ENCODE measurements at places on chromosomes 3 and 15.

- peaks cover 7% of the 10 kb centered on the region for H3K4me1 ChIP-seq
- no peaks in the 10 kb centered on the region for H3K36me3 ChIP-seq
- no peaks in the 10 kb centered on the region for H3K27me3 ChIP-seq
- DNase-seq = no peak
- H3K4me3 ChIP-seq = no peak overlapping the region
These were observed 177.0 kb downstream of the RAP2B start for GRCh38 chr3:153339065-153339464.

DNA sequence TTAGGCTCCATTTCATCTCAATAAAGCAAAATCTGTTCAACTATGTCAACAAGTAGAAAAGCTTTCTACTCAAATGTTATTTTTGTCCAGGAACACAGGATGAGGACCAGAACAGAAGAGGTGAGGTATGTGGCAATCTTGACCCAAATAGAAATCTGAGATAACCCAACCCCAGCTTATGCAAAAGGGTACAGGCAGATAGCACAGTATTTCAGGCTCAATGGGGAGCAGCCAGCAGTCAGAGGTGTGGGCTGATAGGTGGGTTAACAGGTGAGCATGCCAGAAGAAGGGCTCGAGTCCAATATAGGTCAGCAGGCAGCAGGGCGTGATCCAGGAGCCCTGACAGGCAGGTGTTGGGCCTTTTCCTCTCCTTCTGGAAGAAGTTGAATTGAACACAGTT, 281.2 kb upstream of the NR2F2 start:
- no peak overlapping the region for H3K4me3 ChIP-seq
- DNase-seq = no peak
- H3K27ac ChIP-seq = peak overlapping the region; percentile 78
- peaks cover 62% of the 10 kb centered on the region for H3K4me1 ChIP-seq

DNA sequence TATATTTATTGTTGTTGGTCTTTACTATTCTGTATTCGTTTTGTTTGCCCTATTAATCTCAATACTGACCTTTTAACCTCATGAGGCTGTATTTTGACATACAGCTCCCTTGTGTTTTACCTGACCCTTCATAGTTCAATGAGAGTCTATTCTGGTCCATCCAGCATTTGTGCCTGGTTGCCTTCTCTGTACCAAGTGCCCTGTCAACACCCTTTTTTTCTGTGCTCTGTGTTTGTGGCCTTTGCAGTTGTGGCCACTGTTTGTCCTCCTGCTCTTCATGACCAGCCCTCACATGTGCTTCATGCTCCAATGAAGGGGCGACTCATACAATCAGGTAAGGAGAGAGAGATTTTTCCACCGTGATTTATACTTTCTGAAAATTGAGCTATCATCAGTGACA, 368.2 kb downstream of the IL20RB start:
- H3K4me3 ChIP-seq = no peak overlapping the region
- H3K36me3 ChIP-seq = no peaks in the 10 kb centered on the region
- no peak for DNase-seq
- H3K27ac ChIP-seq = no peak overlapping the region

DNA sequence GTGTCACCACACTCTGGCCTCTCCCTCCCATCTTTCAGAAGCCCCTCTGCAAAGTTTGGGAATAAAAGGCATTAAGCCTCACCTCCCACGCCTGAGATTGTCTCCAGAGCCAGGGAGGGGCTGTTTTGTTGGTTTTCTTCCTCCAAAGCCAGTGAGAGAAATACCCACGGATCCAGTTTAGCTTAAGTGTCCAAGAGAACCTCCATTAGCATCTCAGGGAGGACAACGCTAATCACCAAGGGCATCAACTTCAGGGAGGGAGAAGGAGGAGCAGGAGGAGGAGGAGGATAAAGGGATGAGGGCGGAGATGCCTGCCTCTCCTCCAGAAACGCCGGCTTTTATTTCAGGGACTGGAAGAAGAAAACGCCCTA, 101.6 kb downstream of the SRGAP3 start:
- H3K36me3 ChIP-seq = peaks cover 37% of the 10 kb centered on the region
- H3K4me3 ChIP-seq = no peak overlapping the region
- H3K27me3 ChIP-seq = no peaks in the 10 kb centered on the region
- H3K4me1 ChIP-seq = peaks cover 33% of the 10 kb centered on the region
- DNase-seq = no peak

GRCh38 chr15:36877796-36878683, 222.3 kb downstream of the MEIS2 start:
- peak overlapping the region; percentile 98 for H3K27ac ChIP-seq
- DNase-seq = no peak
- peak overlapping the region; percentile 39 for H3K4me3 ChIP-seq
- H3K27me3 ChIP-seq = no peaks in the 10 kb centered on the region
- peaks cover 5% of the 10 kb centered on the region for H3K36me3 ChIP-seq

- H3K4me3 ChIP-seq = no peak overlapping the region
- H3K27ac ChIP-seq = peak overlapping the region; percentile 41
- H3K36me3 ChIP-seq = no peaks in the 10 kb centered on the region
- peaks cover 47% of the 10 kb centered on the region for H3K4me1 ChIP-seq
- DNase-seq = no peak
- peaks cover 1% of the 10 kb centered on the region for H3K27me3 ChIP-seq
These were observed 75.6 kb downstream of the LINGO1 start for GRCh38 chr15:77557144-77557543.

DNA sequence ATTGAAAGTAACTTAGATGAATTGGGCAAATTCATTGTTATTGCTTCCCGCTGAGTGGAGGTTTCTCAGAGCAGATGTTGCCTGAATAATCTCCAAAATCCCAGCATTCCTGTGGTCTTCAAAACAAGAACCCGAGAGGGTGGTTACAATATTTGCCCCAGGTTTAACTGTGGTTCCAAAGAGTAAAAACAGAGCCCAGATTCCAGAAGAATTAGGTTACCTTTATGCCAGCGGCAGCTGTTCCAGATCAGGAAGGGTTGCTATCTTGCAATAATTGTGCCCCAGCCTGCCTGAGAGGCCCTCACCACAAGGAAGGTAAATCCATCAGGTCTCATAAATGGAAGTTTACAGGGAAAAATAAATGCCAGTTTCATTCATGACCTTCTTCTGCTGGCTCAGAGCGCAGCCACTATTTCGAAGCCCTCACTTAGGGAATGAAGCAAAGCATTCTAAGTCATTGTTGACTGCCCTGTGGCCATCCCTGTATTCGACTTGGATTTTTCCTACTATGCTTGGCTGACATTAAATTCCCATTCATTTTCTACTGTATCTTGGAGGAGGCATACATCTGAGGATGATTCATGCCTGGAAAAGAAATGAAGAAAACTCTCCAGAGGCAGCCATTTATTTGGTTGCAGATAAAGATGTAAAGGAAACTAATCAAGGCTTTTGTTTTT, 54.6 kb downstream of the SSUH2 start:
- H3K36me3 ChIP-seq = no peaks in the 10 kb centered on the region
- no peak overlapping the region for H3K4me3 ChIP-seq

DNA sequence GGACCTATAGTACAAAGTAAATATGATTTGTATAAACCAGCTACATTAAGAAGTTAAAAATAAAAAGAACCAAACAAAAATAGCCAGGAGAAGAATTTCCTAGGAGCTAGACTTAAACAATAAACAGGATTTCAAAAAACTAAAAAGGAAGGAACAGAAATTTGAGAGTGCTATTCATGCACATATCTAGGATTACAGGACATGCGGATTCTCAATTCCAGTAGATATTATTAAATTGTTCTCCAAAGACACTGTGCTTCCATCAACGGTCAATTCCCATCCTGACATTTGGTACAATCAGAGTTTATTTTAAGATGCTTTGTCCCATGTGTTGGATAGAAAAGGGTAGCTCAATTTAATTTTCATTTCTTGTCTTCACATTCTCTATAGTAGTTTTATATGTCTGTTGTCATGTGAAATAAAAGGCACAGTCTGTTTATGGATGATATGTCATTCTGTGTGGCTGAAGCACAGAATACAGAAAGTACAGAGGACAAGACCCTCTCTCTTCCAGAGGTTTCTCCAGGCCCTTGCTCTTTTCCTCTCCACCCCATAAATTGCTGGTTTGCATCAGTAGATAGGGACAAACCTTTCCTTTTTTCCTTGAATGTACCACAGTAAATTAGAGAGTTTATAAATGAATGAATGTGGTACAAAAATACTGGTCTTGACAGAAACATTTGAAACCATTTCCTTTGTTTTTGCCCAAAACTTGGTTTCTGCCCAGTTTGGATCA, 3.5 kb downstream of the PLOD2 start:
- peak overlapping the region; percentile 82 for H3K27ac ChIP-seq
- no peaks in the 10 kb centered on the region for H3K27me3 ChIP-seq
- DNase-seq = no peak
- H3K4me1 ChIP-seq = peaks cover 60% of the 10 kb centered on the region

DNA sequence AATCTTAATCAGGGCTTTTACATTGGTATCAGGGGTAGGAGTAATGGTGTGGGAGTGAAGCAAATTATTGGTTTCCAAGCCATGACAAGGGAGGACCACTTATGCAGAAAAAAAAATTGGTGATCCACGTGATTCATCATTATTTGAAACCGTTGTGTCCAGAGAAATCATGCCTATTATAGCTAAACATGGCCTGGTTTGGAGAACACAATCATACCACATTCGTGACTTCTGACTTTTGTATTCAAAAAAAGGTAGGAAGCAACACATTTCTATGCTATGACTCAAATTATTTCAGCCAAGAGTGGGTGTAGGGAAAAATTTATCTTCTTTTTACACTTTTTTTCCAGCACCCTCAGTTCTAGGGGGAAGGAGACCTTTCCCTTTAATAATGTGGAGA, 924.3 kb upstream of the GBE1 start:
- no peak overlapping the region for H3K27ac ChIP-seq
- no peak overlapping the region for H3K4me3 ChIP-seq
- no peaks in the 10 kb centered on the region for H3K27me3 ChIP-seq
- no peak for DNase-seq

- H3K36me3 ChIP-seq = no peaks in the 10 kb centered on the region
- peak overlapping the region; percentile 64 for H3K27ac ChIP-seq
- H3K27me3 ChIP-seq = no peaks in the 10 kb centered on the region
These were observed 184.3 kb downstream of the P3H2 start for GRCh38 chr3:189936201-189936945.

GRCh38 chr15:88657326-88658069, 18.7 kb downstream of the ISG20 start:
- H3K4me3 ChIP-seq = no peak overlapping the region
- DNase-seq = peak; percentile 42
- peaks cover 38% of the 10 kb centered on the region for H3K27me3 ChIP-seq

GRCh38 chr15:73934281-73934680, 8.0 kb downstream of the LOXL1 start:
- H3K4me1 ChIP-seq = peaks cover 34% of the 10 kb centered on the region
- no peaks in the 10 kb centered on the region for H3K36me3 ChIP-seq
- no peaks in the 10 kb centered on the region for H3K27me3 ChIP-seq
- no peak overlapping the region for H3K27ac ChIP-seq
- no peak overlapping the region for H3K4me3 ChIP-seq

- no peak overlapping the region for H3K27ac ChIP-seq
- H3K4me1 ChIP-seq = no peaks in the 10 kb centered on the region
- no peak overlapping the region for H3K4me3 ChIP-seq
- DNase-seq = no peak
- peaks cover 45% of the 10 kb centered on the region for H3K36me3 ChIP-seq
These were observed 45.2 kb downstream of the RGMA start for GRCh38 chr15:93043621-93044300.

GRCh38 chr15:42240823-42241222, 32.2 kb upstream of the GANC start:
- H3K4me3 ChIP-seq = no peak overlapping the region
- DNase-seq = no peak
- no peaks in the 10 kb centered on the region for H3K27me3 ChIP-seq
- H3K36me3 ChIP-seq = peaks cover 36% of the 10 kb centered on the region

DNA sequence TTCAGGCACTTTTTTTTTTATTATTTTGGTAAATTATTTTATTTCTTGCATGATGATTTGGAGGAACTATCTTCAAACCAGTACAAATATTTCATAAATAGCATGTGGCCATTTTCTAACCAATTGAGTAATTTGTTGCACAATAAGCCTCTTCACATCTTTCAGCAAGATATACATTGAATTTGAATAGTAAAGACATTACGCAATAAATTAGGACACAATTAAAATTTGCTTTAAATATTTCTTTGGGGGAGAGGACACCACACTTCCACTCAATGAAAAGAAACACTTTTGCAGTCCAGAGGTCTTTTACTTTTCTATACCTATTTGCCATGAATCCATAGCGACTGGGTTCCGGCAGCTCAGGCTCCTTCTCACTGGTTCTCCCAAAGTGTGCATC, 762.6 kb upstream of the GOLIM4 start:
- H3K27ac ChIP-seq = no peak overlapping the region
- no peaks in the 10 kb centered on the region for H3K4me1 ChIP-seq
- H3K4me3 ChIP-seq = no peak overlapping the region
- no peak for DNase-seq
- peaks cover 52% of the 10 kb centered on the region for H3K36me3 ChIP-seq

DNA sequence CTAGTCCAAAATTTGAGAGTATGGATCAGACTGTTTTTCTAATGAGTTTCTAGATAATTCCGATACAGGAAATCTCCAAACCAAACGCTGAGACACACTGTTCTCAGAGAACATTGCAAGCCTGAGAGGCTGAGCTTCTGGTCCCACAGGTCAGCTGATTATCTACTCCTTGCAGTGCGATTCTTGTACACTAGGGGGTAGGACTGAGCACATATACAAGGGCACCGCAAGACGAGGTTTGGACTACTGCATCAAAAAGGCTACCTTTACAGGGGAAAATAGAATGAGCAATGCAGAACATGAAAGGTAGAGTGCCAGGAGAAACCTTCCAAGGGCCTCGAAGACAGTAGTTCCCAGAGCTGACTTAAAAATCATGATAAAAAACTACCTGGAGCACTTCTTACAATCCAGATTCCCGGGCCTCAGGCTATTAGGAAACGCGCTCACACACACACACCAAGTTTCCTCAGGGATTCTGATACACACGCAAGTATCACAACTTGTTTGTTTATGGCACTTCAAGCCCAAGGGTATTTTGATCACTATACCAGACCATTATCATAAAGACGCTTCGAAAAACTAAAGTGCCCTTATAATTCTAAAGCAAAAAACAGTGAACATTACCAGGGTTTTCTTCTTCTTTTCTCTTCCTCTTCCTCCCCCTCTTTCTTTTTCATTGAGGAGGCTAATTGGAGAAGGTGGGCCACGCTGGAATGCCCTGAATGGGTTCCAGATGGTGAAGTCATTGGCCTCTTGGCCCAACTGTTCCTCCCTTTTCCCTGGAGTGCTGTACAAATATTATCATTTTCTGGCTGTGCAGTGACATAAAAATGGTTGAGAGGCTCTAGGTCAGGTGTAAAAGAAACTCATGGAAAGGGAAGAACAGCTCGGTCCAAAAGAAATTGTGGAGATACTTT, 61.8 kb downstream of the SLC12A8 start:
- no peak for DNase-seq
- H3K4me3 ChIP-seq = no peak overlapping the region

GRCh38 chr15:59953392-59953883, 50.7 kb upstream of the FOXB1 start:
- no peak overlapping the region for H3K4me3 ChIP-seq
- no peak overlapping the region for H3K27ac ChIP-seq
- peaks cover 5% of the 10 kb centered on the region for H3K4me1 ChIP-seq
- H3K36me3 ChIP-seq = no peaks in the 10 kb centered on the region

DNA sequence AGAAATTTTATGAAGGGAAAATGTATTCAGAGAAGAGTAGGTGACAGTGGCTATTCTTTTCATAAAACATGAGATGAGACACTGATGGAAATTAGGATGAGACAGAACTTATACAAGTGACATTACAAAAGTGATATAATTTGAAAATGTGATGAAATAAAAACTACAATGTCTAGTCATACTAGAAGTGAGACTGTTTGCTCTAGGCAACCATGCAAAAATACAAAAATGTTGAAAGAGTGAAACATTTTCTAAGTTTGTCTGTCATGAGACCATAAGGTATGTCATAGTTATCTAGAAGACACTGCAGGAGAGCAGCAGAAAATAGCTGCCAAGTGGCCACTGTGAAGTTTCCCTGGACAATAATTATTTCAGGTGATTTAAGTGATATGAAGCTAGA, 459.5 kb downstream of the DIPK2A start:
- no peaks in the 10 kb centered on the region for H3K36me3 ChIP-seq
- DNase-seq = no peak
- no peaks in the 10 kb centered on the region for H3K27me3 ChIP-seq
- no peak overlapping the region for H3K4me3 ChIP-seq
- H3K27ac ChIP-seq = no peak overlapping the region
